Stimulated activated CD8-positive, alpha-beta memory T cell treated with anti-CD3 and anti-CD28 coated beads, Interleukin-15, amount 100 ng/mL, for 48 hours (primary cell): ENCODE measurements at places on chromosomes 1 and 21.

- no peak for DNase-seq
Observed at GRCh38 chr1:145751491-145752037, 32.3 kb downstream of the CD160 start.

- no peak for DNase-seq
Observed at GRCh38 chr21:20802631-20803260, 195.5 kb upstream of the NCAM2 start.

- no peak for DNase-seq
Observed at GRCh38 chr1:239367196-239367810, 19.1 kb upstream of the CHRM3 start.

DNA sequence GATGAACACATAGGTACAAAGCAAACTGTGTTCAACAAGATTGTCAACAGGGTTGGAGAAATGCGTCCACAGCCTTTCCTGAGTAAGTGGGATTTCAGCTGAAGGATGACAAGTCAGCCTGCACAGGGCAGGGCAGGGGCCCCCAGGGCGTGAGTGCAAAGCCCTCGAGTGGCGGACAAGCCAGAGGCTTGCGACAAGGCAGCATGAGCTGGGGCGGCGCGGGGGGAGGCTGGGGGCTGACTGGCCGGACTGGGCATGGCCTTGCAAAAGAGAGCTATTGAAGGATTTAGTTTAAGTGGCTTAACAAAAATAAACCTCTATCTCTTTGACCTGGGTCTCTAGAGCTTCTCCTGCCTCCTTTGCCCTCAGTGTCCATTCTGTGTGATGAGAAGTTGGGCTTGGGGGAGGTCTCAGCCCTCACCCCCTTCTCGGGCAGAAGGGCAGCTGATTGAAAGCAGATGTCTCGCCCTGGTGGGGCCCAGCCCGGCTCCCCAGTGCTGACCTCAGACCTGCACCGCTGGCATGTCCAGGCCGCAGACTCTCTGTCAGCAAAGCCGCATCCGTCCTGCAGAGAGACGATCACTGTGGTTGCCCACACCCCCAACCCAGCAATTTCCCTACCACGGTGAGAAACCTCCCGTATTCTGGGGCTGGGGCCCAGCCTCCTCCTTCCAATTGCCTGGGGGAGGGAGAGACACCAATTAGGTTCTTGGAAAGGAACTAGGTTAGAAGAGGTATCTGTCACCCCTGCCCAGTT is 24.3 kb upstream of the EPS8L3 start:
- DNase-seq = no peak

- DNase-seq = no peak
Observed at GRCh38 chr1:163029901-163030300, 39.3 kb upstream of the RGS4 start.

DNA sequence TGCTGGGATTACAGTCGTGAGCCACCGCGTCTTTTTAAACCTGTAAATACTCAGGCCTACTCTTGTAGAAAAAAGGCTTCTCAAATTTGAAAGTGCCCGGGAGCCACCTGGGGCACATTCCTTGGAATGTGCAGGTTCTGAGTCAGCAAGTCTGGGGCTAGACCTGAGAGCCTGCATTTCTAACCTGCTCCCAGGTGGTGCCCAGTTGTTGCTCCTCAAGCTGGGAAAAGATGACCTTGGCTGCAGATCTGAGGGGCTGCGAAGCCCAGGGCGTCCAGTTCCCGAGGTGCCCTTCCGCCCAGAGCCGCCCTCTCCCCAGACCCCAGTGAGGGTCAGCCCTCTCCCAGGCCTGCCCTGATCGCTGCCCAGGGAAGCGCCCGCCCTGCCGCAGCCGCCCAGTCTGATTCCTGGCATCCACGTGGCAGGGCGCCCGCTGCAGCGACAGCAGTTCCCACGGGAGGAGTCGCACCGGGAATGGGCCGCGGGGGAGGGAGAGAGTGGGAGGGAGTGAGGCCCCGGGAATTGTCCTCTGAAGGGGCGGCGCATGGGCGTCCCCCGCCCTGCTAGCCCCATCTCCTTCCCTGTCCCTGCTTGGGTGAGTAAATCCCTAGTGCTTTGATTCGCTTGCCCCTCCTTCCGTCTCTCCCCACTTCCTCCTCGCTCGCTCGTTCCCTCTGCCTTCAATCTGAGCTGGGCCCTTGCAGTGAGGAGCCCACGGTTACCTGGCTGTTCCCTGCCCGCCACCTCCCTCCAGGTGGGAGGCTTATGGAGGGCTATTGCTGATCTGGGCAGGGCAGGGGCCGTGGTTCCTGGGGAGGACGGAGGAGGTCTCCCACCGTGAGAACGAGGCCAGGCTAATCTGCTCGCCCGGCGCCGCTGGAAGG is 18.8 kb upstream of the TENT5B start:
- DNase-seq = no peak

- no peak for DNase-seq
Observed at GRCh38 chr1:6001992-6002576, 9.9 kb upstream of the NPHP4 start.

DNA sequence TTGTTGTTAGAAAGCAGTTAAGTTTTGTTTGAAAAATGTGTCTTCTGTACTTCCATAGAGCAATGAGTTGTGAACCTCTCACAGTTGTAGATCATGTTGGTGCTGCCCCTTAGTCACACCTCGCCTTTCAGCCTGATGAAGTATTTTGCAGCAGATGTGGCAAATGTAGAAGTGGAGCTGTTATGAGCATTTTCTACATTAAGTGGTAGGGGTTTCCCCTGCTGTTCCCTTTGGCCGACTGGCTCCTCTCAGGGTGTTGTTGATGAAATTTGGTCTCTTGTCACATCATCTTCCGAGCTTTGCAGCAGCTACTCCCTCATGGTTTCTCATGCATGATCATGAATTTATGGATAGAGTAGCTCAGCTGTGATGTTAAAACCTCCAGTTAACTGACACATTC is 33.6 kb upstream of the DENND1B start:
- DNase-seq = no peak
